ENCODE measurements at places on chromosomes 12 and 14.
A peak's percentile ranks its signal among the peaks of the same experiment; 100 is the strongest.

GRCh38 chr12:68611094-68611805 lies 551 bp downstream of the RAP1B start:
- DNase-seq: peak; percentile 39

DNA sequence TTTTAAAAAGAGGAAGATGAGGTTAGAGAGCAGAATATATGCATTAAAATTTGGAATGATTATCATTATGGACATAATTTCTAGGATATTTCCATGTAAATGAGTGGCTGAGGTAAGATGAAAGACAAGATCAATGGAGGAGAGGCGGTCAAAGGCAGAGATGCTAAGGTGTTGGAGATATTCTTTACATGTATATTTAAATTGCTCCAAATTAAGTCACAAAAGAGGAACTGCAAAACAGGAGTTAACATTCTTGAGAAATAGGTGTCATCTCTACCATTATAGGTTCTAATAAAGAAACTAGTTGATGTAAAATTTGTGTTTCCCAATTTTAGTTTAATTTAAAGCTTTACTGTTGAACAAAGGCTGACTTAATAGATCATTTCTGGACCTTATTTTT lies 268.5 kb upstream of the PPFIA2 start:
- DNase-seq: no peak

DNA sequence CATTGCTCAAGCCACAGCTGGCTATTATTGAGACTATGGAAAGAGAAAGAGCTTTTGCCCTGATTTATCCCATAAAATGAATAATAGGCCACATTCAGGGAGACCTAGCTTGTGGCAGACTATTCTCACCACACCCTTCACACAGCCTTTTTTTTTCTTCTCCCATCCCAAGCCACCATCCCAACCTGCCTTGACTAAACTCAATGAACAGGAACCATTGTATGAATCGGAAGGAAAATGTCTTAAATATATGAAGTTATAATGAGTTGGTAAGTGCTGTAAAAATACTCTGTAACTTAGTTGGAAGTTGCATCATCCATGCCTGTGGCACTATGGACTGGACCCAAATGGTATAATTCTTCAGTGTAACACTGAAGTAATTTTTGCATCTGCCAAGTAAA lies 338.4 kb downstream of the RAD51B start:
- no peak for DNase-seq

DNA sequence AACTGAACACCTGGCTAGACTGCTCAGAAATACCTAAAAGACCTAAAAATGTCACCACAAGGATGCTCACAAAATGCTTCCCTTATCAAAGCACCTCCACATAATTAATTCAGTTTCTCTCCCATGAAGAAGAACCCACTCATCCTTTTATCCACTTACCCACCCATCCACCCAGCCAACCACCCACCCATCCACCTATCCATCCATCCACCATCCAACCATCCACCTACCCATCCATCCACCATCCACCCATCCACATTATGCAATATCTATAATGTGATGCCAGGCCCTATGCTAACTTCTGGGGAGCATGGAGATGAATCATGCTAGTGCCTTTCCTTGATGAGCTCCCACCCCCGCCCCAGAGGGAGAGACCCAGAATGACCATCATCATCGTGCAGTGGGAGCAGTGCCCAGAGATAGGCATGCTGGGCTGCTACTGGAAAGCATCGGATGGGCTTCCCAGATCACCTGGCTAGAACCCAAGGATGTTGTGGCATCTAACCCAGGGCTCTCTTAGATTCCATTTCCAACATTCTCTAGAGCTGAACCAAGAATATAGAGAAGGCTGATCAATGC lies 166.6 kb downstream of the TTC7B start:
- DNase-seq: no peak

GRCh38 chr12:30580344-30580743 lies 115.3 kb downstream of the IPO8 start:
- no peak for DNase-seq

GRCh38 chr14:68978172-68978911 lies 760 bp downstream of the ACTN1 start:
- peak; percentile 28 for DNase-seq

- no peak for DNase-seq
These were observed 41.9 kb upstream of the INF2 start for GRCh38 chr14:104647467-104648043.

- DNase-seq: no peak
These were observed 281.7 kb upstream of the AMIGO2 start for GRCh38 chr12:47361389-47362021.

GRCh38 chr12:109464642-109465351 lies 12.3 kb downstream of the KCTD10 start:
- DNase-seq: no peak

DNA sequence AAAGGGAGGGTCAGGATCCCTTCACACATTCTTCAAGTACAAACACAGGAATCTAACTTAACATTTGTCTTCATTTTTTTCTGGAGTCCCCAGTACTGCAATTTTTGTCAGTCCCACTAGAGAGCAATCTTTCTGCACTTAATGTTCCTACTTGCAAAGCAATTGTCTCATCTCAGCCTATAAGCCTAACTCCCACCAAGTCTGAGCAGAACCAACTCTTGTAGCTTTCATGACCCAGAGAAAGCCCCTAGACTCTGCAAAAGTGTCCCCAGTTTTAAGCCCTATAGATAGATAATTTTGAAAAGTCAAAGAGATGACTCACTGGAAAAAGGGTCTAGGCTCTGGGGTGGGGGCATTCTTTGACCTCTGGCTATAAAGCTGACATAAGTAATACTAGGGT lies 1.8 kb upstream of the ZBTB39 start:
- peak; percentile 61 for DNase-seq

DNA sequence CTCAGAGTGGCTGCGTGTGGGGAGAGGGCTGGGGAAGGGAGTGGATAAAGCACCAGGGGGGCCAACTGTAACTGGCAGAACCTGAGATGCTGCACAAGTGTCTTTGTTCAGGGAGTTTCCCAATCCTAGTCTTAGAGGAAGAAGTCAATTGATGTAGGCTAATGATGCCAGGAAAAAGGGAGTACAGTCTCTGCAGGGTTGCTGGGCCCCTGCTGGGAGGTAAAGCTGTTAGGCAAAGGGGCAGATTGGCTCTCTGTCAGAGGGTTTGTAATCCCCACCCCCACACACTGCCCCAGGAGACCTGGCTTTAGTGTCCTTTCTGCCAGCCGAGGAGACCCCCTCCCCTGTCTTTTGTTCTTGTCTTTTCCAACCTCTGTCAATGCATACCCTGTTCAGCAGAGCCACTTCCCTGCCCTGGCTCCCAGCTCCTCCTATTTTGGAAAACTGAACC lies 178.4 kb downstream of the KCNA5 start:
- no peak for DNase-seq

DNA sequence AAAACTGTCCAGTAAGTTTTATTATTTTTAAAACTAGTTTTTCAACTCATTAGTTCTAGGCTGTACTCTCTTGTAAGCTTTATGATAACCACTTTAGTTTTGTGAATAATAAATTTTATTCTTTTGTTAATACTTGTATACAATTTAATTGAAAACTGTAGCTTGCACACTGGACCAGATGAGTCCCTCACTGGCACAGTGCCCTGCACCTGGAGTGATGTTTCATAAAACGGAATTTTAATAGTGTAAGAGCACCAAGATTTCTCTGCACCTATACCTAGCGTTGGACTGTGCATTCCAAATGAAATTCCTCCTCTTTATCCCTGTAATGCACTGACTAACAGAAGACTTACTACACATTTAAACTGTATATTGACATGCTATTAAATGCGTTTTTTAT lies 80.8 kb downstream of the PRIMA1 start:
- no peak for DNase-seq

DNA sequence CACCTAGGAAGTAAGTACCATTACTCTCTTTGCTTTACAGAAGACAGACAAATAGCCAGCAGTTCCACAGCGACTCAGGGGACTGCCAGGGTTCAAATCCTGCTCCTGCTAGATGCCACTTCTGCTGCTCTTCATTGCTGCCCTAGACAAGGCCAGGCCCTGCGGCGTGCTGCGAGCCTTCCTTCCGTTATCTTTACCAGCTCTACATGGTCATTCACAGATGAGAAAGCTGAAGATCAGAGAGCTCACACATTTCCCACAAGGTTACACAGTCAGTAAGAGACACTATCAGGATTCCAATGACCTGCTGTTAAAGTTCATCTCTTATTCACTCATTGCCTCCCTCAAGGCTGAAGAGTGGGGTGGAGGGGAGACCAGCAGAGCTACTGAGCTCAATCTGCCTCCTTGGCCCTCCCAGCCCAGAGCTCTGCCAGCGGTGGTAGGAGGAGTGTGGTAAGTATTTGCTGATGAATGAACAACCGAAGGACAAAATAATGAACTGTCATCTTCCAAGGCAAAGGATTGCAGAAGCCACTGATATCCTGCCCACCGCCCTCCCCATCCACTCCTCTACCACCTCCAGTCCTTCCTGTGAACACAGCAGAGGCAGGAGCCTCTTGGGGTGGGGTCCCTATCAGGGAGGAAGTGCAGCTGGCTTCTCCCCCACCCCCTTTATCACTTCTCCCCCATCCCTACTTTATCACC lies 14.6 kb upstream of the HDAC7 start:
- DNase-seq: no peak

GRCh38 chr12:52522346-52523011 lies 2.3 kb upstream of the KRT5 start:
- no peak for DNase-seq

DNA sequence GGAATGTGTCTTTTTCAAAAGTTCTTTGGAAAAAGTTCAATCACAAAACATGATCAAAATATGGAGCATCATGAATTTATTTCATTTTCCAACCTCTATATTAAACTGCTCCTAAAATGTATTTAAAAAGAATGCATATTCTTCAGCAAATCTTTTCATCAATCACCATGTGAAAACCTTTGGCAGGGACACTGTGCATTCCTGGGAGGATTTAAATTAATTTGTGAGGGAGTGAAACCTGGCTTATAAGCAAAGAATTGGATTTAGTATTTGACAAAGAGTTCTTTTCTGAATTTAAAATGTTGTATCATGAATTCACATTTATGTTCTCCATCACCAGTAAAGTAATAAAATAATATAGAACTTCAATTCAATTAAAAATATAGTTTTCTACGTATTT lies 38.2 kb downstream of the PAWR start:
- DNase-seq: no peak

DNA sequence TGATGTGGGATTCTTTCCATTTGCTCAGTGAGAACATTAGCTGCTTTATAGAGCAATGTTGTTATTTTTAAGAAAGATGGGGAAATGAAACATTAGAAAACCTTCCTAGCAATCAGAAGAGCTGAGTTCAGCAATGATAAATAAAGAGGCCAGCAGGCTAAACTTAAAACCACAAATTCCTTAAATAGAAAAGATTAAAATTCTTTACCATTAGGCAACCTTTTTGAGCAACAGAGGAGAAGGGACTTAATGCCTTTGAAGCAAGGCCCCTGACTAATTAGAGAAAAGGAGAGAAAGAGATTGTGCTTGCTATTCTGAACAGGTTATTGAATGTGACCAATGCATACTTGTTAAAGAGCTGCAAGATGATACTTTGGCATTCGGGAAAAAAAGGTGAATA lies 160.8 kb upstream of the LMO3 start:
- DNase-seq: no peak

DNA sequence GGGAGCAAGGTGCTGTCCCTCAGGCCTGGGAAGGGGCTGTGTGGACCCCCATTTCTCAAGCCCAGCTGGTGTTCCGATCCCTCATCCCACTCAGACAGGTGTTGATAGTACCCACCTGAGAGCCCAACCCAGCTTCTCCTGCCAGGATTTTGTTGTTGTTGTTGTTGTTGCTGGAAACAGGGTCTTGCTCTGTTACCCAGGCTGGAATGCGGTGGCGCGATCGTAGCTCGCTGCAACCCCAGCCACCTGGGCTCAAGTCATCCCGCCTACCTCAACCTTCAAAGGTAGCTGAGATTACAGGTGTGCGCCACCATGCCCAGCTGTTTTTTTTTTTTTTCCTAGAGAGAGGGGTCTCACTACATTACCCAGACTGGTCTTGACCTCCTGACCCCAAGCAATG lies 209.9 kb downstream of the PHETA1 start:
- no peak for DNase-seq

DNA sequence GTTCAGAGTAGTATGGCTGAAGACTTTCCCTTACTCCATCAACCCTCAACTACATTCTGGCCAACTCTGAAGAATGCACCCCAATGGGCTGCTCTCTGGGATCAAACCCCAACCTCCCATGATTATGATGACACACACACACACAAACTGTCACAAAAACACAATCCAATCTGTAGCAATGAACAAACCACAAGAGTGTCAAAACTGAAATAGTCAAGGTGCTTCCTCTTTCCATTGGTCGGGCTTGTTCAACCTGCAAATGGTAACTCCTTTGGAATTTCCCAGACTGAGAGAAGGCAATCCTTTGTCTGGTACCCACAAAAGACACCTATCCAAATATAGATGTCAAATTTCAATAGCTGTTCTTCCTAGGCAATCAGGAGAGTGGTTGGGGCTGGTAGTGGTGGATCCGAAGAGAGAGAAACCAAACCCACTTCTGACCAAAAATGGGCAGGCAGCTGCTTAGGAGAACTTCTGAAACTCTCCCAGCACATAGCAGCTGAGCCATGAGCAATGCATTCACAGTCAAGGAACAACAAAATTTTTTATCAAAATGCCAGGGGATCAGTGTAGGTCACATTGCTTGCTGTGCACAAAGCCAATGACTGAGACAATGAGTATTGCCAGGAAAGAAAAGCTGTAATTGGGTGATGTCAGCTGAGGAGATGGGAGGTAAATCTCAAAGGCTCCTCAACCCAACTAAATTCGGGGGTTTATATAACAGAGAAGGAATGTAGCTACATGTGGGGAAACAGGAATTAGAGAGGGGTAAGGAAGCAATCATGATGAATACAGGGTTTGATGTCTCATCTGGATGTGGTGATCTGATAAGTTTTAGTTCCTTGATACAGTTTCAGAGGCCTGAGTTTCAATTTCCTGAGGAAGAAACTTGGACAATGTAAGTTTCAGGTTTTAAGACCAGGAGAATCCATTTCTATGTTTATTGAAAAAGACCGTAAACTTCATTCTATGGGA lies 191.4 kb downstream of the KITLG start:
- no peak for DNase-seq

DNA sequence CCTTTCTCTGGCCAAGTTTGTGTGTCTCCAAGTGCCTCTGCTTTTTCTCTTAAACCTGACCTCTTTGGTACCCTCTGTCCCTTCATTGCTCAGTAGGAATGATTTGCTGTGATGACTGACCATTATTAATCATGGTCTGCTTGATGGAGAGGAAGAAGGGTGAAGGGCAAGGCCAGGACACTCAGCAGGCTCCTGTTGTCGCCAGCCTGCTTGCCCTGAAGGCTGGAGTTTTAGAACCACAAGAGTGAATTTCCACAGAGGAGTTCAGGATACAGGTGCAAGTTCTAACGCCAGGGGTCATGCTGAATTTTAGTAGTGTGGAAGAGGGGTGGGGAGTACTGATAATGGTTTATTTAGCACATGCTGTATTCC lies 2.8 kb upstream of the ITGA5 start:
- DNase-seq: no peak

- DNase-seq: no peak
These were observed 210.0 kb downstream of the RASSF9 start for GRCh38 chr12:85626001-85626783.
